Immature natural killer cell (primary cell): ENCODE measurements at places on chromosomes 11 and 22.

- no peaks in the 10 kb centered on the region for H3K36me3 ChIP-seq
- H3K27me3 ChIP-seq, result peaks cover 6% of the 10 kb centered on the region
- H3K4me3 ChIP-seq, result no peak overlapping the region
- H3K27ac ChIP-seq, result no peak overlapping the region
- no peak for DNase-seq
Measured at GRCh38 chr11:17590463-17590862, 43.4 kb downstream of the OTOG start.

GRCh38 chr11:126102436-126102981 is 39.8 kb upstream of the CDON start:
- H3K27me3 ChIP-seq, result peaks cover 8% of the 10 kb centered on the region
- no peak for DNase-seq
- H3K27ac ChIP-seq, result no peak overlapping the region
- H3K36me3 ChIP-seq, result no peaks in the 10 kb centered on the region
- H3K4me1 ChIP-seq, result no peaks in the 10 kb centered on the region

- peak overlapping the region; percentile 86 for H3K4me3 ChIP-seq
- peaks cover 10% of the 10 kb centered on the region for H3K27me3 ChIP-seq
- peaks cover 25% of the 10 kb centered on the region for H3K36me3 ChIP-seq
- DNase-seq, result no peak
- H3K27ac ChIP-seq, result peak overlapping the region; percentile 86
Measured at GRCh38 chr22:43995057-43995685, 28.9 kb upstream of the PARVB start.

- no peak overlapping the region for H3K27ac ChIP-seq
- H3K36me3 ChIP-seq, result no peaks in the 10 kb centered on the region
- no peak overlapping the region for H3K4me3 ChIP-seq
Measured at GRCh38 chr11:2570841-2571597, 126.2 kb downstream of the KCNQ1 start.

DNA sequence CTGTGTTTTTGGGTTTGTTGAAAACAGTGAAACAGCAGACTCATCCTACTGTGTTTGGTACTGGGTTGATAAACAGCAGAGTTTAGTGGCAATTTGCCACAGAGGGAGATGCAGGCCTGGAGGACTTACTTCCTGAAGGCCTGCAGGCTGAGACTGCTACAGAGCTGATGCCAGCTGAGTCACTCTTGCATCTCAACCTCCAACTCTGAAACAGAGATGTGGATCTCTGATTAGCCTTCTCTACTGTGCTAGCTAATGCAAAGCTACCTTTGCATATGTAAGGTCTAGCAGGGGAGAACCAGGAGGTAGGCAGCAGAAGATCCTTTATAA is 14.3 kb downstream of the ATP5MG start:
- DNase-seq, result no peak
- H3K27me3 ChIP-seq, result no peaks in the 10 kb centered on the region
- H3K4me3 ChIP-seq, result no peak overlapping the region
- no peaks in the 10 kb centered on the region for H3K4me1 ChIP-seq
- no peak overlapping the region for H3K27ac ChIP-seq

DNA sequence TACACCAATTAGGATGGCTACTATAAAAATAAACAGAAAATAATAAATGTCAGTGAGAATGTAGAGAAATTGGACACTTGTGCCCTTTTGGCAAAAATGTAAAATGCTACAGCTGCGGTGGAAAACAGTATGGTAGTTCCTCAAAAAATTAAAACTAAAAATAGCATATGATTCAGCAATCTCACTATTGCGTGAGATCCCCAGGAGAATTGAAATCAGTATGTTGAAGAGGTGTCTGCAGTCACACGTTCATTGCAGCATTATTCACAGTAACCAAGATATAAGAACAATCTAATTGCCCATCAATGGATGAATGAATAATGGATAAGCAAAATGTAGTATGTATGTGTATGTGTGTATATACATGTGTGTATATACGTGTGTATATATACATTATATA is 6.8 kb downstream of the OR52N2 start:
- H3K27me3 ChIP-seq, result no peaks in the 10 kb centered on the region
- H3K4me3 ChIP-seq, result no peak overlapping the region
- H3K27ac ChIP-seq, result no peak overlapping the region
- H3K36me3 ChIP-seq, result no peaks in the 10 kb centered on the region
- no peak for DNase-seq
- peaks cover 8% of the 10 kb centered on the region for H3K4me1 ChIP-seq

DNA sequence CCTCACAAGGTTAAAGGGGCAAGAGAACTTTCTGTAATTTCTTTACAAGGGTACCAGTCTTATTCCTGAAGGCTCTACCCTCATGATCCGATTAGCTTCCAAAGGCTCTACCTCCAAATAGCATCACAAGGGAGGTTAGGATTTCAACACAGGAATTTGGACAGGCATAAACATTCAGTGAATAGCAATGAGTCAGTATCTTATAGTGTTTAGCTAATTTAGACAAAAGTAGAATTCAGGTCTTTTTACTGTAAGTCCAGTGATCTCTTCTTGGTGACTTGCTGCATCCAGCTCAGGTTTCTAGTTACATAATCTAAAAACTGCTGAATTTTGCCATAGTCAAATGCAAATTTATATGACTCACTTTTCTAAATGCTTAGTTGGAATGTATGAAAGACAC is 1995.6 kb upstream of the RAG2 start:
- H3K4me1 ChIP-seq, result no peaks in the 10 kb centered on the region
- H3K4me3 ChIP-seq, result no peak overlapping the region
- no peak for DNase-seq
- no peaks in the 10 kb centered on the region for H3K27me3 ChIP-seq
- H3K27ac ChIP-seq, result no peak overlapping the region
- no peaks in the 10 kb centered on the region for H3K36me3 ChIP-seq

- DNase-seq, result peak; percentile 52
- H3K36me3 ChIP-seq, result peaks cover 3% of the 10 kb centered on the region
- peaks cover 4% of the 10 kb centered on the region for H3K4me1 ChIP-seq
- H3K27ac ChIP-seq, result no peak overlapping the region
- H3K27me3 ChIP-seq, result no peaks in the 10 kb centered on the region
Measured at GRCh38 chr11:112113539-112114457, 27.1 kb downstream of the SDHD start.

DNA sequence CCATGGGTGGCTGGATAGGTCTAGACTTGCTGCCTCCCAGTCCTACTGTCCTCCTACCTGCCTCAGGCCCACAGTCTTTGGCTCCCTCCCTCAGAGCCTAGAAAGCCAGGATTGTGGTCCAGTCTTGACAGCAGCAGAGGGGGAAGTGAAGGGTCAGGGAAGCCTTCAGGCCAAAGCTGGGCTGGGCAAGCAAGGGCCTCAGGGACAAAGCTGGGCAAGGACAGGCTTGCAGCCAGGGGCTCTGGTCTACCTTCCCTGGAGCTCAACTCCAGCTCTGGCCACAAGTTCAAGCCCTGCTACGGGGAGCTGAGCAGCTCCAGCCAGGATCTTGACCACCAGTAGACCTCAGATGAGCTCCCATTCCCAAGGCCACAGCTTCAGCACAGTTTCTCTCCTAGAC is 14.9 kb downstream of the LMO1 start:
- no peaks in the 10 kb centered on the region for H3K36me3 ChIP-seq
- DNase-seq, result no peak
- H3K27ac ChIP-seq, result no peak overlapping the region
- H3K27me3 ChIP-seq, result peaks cover 5% of the 10 kb centered on the region
- H3K4me3 ChIP-seq, result no peak overlapping the region
- no peaks in the 10 kb centered on the region for H3K4me1 ChIP-seq
